ENCODE measurements at places on chromosomes 5 and 9.

GRCh38 chr5:167730121-167730520 lies 561.3 kb upstream of the WWC1 start:
- DNase-seq, result peak; percentile 48

DNA sequence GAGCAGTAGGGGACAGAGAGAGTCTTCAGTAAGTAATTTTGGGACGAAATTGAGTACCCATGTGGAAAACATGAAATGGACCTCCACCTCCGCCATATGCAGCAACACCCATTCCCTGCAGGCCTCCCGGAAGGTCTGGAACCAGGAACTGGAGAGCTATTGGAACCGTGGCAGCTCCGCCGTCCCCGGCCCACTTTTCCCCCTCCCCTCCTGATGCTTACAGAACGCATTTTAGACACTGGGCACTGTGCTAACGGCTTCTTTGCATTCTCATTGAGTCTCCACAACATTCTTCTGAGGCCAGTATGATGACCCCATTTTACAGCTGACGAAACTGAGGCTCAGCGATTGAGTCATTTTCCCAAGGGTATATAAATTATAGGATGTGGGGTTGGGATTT lies 20.4 kb upstream of the ZBTB43 start:
- no peak for DNase-seq

- DNase-seq, result no peak
These were observed 29.1 kb downstream of the DAP start for GRCh38 chr5:10731913-10732312.

- DNase-seq, result no peak
These were observed 174.7 kb upstream of the PRDM9 start for GRCh38 chr5:23332650-23333251.

GRCh38 chr9:33166231-33167083 lies 679 bp downstream of the B4GALT1 start:
- no peak for DNase-seq

DNA sequence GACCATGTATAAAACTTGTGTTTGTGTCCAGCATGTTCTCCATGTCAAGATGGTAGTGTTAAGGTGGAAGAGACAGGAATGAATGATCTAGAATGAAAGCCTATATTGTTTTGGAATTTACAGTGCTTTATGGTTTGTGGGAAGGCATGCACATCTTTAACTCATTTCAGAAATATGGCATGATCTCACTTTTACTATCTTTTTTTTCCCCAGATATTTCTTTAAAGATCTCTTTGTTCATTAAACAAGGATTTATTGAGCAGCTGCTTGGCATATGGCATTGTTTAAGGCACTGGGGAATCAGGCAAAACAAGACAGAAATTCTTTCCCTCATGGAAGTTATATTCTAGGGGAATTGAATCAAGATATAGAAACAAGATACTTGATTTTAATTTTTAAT lies 51.7 kb downstream of the SLC12A2 start:
- peak; percentile 72 for DNase-seq

DNA sequence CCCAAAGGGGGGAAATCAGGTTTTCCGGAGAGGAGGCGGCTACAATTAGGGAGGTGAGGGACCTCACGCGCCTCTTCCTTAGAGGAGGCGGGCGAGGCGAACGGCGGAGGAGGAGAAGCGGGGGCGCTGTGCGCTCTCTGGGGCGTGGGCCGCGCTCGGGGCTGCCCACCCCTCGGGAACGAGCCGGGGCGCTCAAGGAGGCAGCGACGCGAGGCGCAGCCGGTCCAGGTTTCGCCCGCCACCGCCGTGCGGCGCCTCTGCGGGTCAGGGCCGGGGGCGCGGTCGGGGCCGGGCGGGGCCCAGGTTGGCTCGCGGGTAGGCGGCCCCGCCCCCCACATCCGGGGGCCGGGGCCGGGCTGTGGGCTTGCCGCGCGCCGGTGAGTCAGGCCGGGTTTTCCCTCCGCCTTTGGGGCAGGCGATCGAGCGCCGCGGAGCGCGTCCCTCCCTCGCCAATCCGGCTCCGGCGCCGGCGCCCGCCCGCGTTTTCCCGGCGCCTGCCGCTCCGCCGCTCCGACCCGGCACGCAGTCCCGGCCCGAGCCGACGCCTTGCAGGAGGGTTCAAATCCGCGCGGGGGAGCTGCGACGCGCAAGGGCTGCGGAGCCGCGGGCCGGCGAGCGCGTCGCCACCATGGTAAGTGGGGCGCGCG lies at the start of gene N4BP3:
Gene N4BP3 (plus strand): TSS at position 392 of the 647 bp plus-strand sequence. CDS start 6,052 bp downstream, outside the sequence.
- no peak for DNase-seq

GRCh38 chr9:137381501-137382443 lies 41.2 kb downstream of the EXD3 start:
- DNase-seq, result no peak

- no peak for DNase-seq
These were observed 324.8 kb downstream of the PRELID2 start for GRCh38 chr5:145510324-145510723.
